Right atrium auricular region (tissue), 2 donors: ENCODE measurements at places on chromosomes 4 and X. TPM values are rescaled to one million over a fixed set of nuclear protein-coding genes. Genes with fewer than 3 reads are reported as not detected.

DNA sequence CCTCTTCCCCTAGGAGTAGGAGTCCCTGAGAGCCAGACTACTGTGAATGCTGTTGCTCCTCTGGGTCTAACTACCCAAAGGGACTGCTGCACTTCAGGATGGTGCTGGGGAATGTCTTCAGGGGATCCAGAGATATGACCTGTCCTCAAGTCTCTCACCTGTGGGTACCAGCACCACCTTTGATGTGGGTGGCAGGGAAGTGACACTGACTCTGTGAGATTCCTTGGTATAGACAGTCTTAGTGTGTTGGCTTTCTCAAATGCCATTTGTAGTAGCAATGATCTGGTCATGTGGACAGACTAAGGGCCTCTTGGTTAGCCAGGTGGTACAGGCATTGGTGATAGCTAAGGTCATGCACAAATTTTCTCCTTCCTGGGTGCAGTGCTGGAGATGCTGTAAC lies 108.9 kb upstream of the ADAMTS3 start:
- DNase-seq: no peak
- no peak overlapping the region for H3K27ac ChIP-seq
- no peaks in the 10 kb centered on the region for H3K4me1 ChIP-seq
- H3K27me3 ChIP-seq: no peaks in the 10 kb centered on the region

DNA sequence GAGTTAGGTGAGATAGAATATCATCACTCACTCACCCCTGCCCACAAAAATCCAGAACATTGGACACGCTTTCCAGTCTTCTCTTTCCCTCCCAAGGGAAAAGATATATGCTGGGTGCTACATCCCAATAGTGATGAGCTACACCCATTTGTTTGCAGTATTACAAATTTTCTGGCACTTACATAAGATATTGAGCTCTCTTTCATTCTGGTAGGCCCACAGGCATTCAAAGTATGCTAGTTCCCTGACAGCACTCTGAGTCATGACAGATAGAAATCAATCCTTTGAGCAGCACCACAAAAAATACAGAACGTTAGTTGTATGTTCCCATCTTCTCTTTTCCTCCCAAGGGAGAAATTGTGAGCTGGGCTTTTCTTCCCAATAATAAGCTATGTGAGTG lies 477.6 kb upstream of the GRID2 start:
- no peaks in the 10 kb centered on the region for H3K27me3 ChIP-seq
- no peaks in the 10 kb centered on the region for H3K4me1 ChIP-seq
- H3K4me3 ChIP-seq: no peak overlapping the region

DNA sequence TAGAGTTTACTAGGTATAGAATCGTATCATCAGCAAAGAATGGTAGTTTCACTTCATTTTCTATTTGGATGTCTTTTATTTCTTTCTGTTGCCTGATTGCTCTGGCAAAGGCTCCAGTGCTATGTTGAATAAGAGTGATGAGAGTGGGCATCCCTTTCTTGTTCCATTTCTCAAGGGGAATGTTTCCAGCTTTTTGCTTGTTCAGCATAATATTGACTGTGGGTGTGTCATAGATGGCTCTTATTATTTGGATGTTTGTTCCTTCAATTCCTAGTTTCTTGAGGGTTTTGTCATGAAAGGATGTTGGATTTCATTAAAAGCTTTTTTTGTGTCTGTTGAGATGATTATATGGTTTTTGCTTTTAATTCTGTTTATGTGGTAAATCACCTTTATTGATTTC lies 1114.5 kb downstream of the RAPGEF2 start:
- no peak for DNase-seq
- H3K4me1 ChIP-seq: no peaks in the 10 kb centered on the region
- H3K27ac ChIP-seq: no peak overlapping the region
- H3K4me3 ChIP-seq: no peak overlapping the region
- no peaks in the 10 kb centered on the region for H3K36me3 ChIP-seq
- no peaks in the 10 kb centered on the region for H3K27me3 ChIP-seq

Gene NWD2
- 0.08 TPM for total RNA-seq

DNA sequence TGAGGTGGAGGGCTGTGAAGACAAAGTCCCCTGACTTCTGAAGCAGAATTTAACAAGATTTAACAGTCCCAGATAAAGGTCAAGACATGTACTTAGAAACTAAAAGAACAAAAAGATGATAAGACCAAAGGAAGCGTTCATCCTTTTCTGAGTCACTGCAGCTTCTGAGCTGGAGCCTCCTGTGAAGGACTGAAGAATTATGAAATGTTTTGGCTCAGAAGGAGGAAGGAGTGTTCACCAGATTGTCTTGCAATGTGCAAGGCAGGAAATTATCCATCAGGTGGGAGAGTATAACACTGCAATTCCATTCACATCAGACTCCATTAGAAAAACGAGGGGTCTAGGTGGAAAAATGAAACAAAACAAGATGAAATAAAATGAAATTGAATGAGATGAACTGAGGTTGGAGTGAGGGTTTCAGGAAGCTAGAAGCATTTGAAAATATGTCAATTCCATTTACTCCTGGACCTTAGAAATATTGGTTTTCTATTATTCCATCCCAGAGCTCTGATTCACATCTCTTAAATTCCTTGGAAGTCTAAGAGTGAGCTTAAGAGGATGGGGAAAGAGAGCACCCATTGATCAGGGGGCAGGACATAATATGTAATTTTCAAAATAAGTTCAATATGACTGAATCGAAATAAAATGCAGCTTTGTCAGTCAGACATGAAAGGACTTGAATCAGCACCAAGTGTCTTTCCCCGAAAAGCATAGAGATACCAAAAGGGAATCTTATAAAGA lies 186.1 kb upstream of the LNX1 start:
- H3K4me1 ChIP-seq: no peaks in the 10 kb centered on the region
- no peak overlapping the region for H3K27ac ChIP-seq
- H3K4me3 ChIP-seq: no peak overlapping the region
- H3K27me3 ChIP-seq: no peaks in the 10 kb centered on the region

Gene MAGEC1
- not detected for total RNA-seq

DNA sequence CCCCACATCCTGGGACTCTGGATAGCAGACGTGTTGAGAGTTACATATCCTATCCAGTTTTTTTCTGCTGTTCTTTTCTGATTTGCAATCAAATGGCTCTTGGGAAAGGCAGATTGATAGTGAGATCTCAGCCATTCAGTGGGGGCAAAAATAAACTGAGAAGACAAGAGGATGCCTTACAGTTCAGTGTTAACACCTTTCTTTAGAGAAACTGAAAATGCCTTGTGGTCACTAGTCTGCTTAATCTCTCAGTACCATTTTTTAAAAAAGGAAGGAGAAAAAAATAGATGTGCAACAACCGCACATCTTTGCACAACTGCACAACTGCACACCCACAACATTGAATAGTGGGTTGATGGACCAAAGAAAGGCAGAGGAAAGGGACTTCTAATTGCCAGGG lies 109.3 kb downstream of the ARHGEF9 start:
- no peaks in the 10 kb centered on the region for H3K4me1 ChIP-seq
- no peak overlapping the region for H3K4me3 ChIP-seq
- H3K27me3 ChIP-seq: no peaks in the 10 kb centered on the region

Gene CXorf65
- not detected for total RNA-seq

DNA sequence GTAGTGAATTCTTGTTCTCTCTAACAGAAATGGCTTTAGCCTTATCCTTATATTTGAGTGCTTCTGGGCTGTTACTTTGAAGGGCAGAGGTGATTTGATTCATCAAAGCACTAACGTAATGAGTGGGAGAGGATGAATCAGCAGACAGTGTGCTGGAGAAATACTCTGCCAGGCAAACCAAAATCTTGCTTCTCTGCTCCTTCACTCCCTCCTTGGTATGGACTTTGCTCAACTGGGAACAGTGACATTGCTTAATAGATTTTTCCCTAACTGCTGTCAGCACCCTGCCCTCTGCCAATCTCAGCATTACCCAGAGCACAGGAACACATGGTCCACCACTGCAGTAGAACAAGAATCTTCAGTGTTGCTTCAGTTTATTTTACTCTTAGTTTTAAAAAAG lies 56.0 kb downstream of the PDLIM5 start:
- no peak overlapping the region for H3K4me3 ChIP-seq
- H3K4me1 ChIP-seq: no peaks in the 10 kb centered on the region
- DNase-seq: peak; percentile 79
- peak overlapping the region; percentile 56 for H3K27ac ChIP-seq
- H3K27me3 ChIP-seq: no peaks in the 10 kb centered on the region
- peaks cover 10% of the 10 kb centered on the region for H3K36me3 ChIP-seq

DNA sequence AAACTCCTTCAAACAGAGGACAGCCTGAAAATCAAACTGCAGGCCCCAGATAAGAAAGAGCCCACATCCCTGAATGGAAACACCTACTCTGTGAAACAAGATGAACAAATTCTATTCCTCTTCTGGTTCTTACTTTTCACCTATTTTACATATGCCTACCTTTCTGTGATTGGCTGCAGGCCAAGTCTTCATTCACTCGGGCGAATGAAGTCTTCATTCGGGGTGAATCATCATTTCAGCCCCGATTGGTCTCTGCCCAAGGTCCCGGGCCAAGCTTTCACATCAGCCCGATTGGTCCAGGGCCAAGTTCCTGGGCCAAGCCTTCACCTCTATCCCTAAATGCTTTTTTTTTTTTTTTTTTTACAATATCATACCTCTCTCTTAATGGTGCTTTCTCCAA lies 529.8 kb upstream of the ACTRT1 start:
- no peaks in the 10 kb centered on the region for H3K27me3 ChIP-seq
- no peaks in the 10 kb centered on the region for H3K4me1 ChIP-seq
- no peaks in the 10 kb centered on the region for H3K36me3 ChIP-seq
- H3K27ac ChIP-seq: no peak overlapping the region
- DNase-seq: no peak
- no peak overlapping the region for H3K4me3 ChIP-seq

DNA sequence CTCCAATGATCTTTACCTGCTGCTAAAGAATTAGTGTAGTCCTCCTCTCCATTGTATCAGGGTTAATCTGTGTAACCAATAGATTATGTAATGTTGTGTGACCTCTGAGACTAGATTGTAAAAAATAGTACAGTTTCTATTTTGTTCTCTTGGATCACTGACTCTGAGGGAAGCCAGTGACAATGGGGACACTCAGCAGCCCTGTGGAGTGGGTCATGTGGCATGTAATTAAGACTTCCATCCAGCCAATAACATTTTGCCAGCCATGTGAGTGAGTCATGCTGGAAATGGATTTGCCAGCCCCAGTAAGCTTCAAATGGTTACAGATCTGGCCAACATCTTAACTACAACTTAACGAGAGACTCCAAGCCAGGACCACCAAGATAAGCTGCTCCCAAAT lies 332.3 kb downstream of the PTTG2 start:
- DNase-seq: no peak
- H3K27ac ChIP-seq: no peak overlapping the region

DNA sequence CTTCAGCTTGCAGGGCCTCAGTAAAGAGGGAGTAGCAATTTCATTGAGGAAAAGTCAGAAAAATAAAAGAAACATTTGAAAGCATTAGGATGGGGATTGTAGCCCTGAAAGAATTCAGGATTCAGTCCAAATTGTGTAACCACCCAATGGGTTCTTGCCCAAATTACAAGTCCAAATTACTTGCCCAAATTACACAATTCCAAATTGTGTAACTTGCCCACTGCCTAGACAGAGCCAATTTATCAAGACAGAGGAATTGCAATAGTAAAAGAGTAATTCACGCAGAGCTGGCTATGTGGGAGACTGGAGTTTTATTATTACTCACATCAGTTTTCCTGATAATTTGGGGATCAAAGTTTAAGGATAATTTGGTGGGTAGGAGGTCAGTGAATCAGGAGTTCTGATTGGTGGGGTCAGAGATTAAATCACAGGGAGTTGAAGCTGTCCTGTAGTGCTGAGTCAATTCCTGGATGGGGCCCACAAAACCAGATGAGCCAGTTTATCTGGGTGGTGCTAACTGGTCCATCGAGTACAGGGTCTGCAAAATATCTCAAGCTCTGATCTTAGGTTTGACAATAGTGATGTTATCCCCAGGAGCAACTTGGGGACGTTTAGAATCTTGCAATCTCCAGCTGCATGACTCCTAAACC lies 18.1 kb upstream of the PAGE5 start:
- H3K36me3 ChIP-seq: no peaks in the 10 kb centered on the region
- H3K4me3 ChIP-seq: no peak overlapping the region
- no peaks in the 10 kb centered on the region for H3K4me1 ChIP-seq
- no peaks in the 10 kb centered on the region for H3K27me3 ChIP-seq
- no peak overlapping the region for H3K27ac ChIP-seq

DNA sequence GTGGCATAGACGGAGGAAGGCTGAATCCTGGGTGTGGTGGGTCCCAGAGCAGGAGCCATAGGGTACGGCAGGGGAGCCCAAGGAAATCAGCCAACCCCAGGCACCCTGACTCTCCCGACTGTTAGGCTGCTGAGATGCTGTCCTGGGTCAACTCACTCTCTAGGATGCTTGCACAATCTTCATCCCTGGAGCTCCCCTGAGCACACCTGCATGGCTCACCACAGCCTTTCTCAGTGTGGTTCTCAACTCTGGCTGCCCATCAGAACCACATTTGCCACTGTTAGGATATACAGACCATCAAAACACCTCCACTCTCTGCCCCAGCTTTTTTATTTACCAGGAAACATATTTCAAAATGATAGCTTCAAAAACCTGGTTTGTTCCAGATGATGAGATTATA lies 236.3 kb downstream of the FBXW7 start:
- no peaks in the 10 kb centered on the region for H3K4me1 ChIP-seq
- DNase-seq: no peak
- H3K36me3 ChIP-seq: no peaks in the 10 kb centered on the region
- no peak overlapping the region for H3K27ac ChIP-seq
- no peaks in the 10 kb centered on the region for H3K27me3 ChIP-seq
- no peak overlapping the region for H3K4me3 ChIP-seq

Gene SHROOM2
- total RNA-seq: 6.4 TPM

Gene POU3F4
- total RNA-seq: not detected

Gene MAOB
- total RNA-seq: 21.0 TPM

Gene ASIC5
- total RNA-seq: not detected
